ENCODE measurements at places on chromosomes 3 and 15.

- no peak for DNase-seq
Observed at GRCh38 chr3:178603735-178604134, 67.5 kb downstream of the KCNMB2 start.

- DNase-seq, result no peak
Observed at GRCh38 chr15:34812369-34812768, 17.0 kb upstream of the ACTC1 start.

GRCh38 chr15:69236505-69236904 is 62.2 kb upstream of the PAQR5 start:
- no peak for DNase-seq

GRCh38 chr3:176415661-176416295 is 781.5 kb downstream of the TBL1XR1 start:
- DNase-seq, result no peak

Data from activated T-cell treated with anti-CD3 and anti-CD28 coated beads, Interleukin-2, amount 50 U/mL, for 1 hour (primary cell).